ENCODE measurements at places on chromosomes 3 and 15.

DNA sequence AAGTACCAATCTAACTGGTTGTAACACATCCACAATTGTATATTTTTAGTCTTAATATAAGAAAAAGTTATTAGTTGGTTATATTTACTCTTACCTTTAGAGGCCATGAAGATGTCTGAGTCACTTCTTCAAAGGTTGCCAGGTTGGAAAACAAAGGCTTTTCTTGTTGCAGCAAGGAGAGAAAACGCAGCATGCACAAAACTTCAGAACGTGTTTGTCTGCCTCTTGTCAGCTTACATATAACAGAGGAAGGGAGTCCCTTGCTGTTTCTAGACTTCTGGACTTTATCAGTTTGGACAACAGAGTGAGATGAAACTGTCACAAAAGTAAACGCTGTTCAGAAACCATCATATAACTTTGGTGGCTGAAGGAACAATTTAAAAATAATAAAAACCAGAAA, at the start of gene PLSCR5:
PLSCR5 (minus strand) TSS at position 241 of the 400 bp plus-strand sequence; CDS start at position 107, 134 bp downstream.
- DNase-seq: no peak

GRCh38 chr3:179526989-179527391, 35.7 kb upstream of the ACTL6A start:
- peak; percentile 69 for DNase-seq

- no peak for DNase-seq
These were observed 17.5 kb downstream of the OR5K4 start for GRCh38 chr3:98371186-98371585.

GRCh38 chr15:87761736-87762509, 494.6 kb downstream of the NTRK3 start:
- DNase-seq: no peak

DNA sequence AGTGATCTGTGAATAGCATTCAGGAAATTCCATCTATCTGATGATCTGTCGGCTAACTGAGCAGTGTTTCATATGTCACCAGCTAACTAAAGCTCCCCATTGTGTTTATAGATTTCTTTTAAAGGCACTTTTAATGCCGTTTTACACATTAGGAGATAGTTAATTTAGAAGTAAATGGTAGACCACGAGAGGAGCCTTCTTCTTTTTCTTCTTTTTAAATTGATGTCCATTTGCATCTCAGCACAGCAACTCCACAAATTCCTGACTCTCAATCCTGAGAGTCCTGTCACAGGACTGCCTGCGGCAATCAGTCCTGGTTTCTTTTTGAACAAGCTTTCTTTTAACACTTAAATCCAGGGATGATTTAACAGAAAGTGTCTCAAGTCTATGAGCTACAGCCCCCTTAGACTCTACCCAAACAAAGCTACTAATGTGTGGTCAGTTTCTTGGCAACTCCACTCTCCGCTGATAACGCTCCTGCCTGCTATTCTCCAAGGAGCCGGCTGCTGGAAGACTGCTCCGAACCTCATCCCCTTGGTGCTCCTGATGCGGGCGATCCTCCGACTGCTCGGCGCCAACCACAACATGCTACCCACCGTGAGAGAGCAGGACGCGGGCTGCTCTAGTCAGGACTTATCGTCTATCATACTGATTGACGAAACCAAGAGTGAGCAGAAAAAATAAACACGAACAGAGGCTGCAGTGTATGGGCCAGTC, 421.4 kb downstream of the MECOM start:
- peak; percentile 86 for DNase-seq

- peak; percentile 4 for DNase-seq
These were observed 765.5 kb downstream of the OTOL1 start for GRCh38 chr3:162262129-162262528.

- no peak for DNase-seq
These were observed 16.2 kb upstream of the ANKDD1A start for GRCh38 chr15:64895285-64896065.

GRCh38 chr3:12862387-12862786, 21.0 kb upstream of the RPL32 start:
- DNase-seq: no peak

DNA sequence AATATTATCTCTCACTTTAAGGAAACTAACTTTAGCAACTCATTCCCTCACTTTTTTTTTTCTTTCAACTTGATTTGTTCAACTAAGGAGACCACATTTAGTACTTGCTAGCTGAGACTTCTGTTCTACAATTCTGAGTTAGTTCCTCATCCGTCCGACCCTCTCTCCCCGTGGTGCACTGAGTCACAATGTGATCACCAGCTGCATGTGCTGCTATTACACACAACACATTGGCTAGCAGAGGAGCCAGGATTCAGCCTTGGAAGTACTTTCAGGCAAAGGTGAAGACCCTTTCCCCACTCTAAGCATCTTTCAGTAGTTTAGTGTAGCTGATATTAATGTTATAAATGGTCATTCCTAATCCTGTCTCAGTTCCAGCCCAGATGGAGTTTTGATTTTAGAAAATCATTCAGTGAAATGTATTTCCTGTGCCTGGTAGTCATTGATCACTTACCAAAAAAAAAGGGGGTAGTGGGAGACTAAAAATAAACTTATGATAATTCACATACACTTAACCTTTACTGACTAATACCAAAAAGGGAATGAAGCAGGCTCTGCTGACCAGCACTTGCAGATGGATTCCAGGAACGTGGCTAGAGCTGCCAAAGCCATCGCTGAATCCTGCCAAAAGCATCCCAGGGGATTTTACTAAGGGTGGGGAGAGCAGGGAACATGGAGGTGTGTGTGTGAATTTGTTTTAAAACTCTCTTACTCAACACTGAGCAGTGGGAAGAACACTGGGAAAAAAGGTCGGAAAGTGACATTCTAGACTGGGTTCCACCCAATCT, 424.8 kb downstream of the LPP start:
- peak; percentile 96 for DNase-seq

DNA sequence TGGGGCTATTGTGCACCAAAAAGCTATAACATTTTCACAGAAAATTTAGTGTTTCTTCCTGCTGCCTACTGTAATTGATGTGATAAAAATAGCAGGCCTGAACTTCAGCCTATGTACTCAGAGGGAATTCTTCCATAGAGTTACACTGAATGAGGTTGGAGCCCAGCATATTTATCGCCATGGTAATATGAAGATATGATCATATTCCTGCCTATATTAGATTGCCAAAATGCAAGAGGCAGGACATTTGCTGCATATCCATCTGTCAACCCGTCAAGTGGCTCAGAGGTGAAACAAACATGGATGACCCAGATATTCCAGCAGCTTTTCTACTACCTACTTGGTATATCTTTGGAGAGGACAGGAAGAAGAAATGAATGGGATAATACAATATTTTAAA, 1150.6 kb downstream of the TBL1XR1 start:
- DNase-seq: no peak

DNA sequence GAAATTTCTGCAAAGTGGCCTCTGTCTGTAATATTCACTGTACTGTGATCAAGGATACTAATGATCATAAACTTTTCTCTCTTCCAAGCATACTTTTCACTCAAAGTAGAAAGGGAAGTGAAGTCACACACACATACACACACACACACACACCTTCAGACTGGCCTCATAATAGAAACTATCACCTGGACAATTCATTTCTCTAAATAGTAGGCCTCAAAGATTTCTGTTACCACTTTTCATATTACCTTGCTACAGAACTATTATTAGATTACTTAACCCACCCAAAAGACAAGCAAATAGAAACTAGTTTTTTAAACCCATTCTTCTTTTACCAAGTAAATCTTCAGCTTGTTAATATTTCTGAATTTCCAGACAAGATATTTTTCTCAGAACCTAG, 12.2 kb downstream of the CPB1 start:
- DNase-seq: no peak

- no peak for DNase-seq
These were observed 45.6 kb downstream of the CDAN1 start for GRCh38 chr15:42691308-42691707.

DNA sequence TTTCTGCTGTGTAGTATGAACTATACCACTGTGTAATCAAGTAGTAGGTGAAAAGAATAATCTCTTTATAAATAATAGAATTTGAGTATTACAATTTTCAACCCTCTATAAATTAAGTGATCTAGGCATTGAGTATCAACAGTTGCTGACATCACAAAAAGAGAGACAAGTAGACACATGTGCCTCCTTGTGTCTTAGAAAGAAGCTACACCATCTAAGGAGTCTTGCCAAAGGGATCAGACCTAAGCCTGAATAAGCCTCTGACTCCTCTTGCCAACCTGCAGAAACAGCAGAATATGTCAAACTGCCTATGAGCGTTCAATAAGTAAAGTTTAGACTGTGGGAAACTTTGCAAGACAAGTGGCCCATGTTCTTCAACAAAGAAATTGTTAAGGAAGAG, 5.8 kb upstream of the MTMR10 start:
- no peak for DNase-seq

DNA sequence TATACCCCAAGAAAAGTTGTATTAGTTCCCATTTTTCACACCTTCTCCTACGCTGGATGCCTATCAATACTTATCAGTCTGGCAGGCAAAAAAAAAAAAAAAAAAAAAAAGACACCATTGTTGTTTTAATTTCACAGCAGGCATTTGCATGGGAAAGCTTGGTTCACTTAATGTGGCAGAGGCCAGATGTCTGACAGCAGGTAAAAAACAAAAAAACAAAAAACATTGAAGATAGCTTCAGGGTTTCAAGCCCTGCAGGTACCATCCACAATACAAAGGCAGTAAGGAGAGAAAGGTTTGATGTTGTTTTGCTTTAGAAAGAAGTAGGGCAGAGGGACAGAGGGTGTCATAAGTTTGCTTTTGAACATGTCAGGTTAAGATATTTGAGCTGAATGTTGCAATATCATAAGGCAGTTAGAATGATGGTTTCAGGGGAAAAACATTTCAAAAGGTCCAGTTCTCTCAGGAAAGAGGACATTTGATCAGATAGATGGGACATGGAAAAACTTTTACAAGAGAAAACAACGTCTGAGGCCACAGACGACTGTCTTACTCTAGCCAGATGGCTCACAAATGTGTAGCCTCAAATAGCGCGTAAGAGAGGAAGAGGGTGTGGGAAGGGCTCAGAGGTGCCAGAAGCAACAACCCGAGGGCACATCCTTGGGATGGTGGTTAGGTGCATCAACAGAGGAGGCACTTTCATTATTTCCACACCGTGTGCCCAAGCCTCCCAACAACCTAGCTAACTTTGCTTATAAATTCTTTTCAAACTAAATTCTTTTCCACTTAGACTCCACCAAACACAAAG, 25.7 kb downstream of the PCOLCE2 start:
- DNase-seq: peak; percentile 56

DNA sequence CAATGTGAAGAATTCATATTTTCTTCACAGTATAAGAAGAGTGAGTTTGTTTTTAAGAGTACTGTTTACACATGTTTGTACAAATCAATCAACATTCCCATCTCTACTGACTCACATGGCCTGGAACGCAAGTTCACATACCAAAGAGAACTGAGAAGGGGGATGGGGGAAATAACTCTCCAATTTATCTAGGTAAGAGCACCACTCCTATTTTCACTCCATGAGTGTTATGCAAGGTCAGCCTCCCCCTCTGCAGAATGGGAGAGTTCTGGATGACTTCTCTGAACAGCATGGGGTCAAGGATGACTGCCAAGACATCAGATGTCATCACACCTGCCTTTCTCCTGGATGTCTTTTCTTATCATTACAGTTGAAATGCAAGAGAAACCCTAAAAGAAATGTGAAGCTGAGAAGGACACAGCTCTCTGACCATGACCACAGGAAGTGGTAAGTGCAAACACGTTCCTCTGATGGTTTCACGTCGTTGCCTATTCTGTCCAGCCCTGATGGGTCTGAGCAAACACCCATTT, 95.2 kb downstream of the SEMA6D start:
- peak; percentile 52 for DNase-seq

DNA sequence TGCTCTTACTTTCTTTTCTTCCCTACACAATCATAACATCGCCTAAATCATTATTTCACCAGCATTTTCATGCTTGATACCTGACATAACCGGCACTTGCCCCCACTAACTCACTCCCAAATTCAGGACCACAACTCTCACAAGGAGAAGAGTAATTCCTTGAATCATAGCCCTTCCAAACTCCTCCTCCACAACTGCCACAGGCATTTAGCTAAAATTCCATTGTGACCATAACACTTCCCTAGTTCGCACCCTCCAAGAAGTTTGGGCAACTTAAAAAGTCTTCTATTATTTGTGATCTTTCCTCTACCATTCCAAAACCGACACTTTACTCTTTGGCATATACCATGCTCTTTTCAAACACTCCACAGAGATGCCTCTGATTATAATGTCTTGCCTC, 59.4 kb upstream of the XRN1 start:
- peak; percentile 64 for DNase-seq

DNA sequence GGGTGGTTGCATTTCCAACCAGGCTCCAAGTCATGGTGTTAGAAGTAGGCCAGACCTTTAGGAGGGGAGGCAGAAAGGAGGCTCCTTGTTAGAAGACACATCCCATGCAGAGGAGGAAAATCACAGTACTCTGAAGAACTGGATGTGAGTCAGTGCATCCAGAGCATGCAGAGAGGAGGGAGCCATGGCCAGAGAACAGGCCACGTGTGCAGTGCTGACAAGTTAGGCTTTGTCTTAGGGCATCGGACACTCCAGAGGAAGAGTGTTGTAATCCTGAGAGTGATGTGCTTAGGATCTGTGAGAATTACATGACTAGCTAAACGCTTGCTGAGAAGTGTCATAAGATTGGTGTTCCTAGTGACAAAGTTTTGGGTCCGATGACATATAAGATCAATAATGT, 456.5 kb upstream of the THRB start:
- DNase-seq: no peak

- no peak for DNase-seq
These were observed 19.7 kb downstream of the SPSB4 start for GRCh38 chr3:141070727-141071357.

DNA sequence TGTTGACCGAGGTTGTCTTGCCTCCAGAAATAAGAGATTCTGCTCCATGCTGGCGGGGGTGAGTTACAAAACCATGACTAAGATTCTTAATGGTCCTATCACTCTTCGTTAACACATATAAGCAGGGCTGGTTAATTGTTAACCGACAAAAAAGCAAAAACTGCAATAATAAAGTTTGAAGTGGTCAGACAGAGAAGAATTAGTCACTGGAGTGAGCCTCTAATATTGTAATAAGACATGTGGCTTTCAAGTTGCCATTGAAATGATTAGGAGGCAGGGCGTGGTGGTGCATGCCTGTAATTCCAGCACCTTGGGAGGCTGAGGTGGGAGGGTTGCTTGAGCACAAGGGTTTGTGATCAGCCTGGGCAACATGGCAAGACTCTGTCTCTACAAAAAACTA, 78.4 kb upstream of the NR2F2 start:
- no peak for DNase-seq

GRCh38 chr3:184289426-184289938, 9.6 kb upstream of the PSMD2 start:
- peak; percentile 8 for DNase-seq

DNA sequence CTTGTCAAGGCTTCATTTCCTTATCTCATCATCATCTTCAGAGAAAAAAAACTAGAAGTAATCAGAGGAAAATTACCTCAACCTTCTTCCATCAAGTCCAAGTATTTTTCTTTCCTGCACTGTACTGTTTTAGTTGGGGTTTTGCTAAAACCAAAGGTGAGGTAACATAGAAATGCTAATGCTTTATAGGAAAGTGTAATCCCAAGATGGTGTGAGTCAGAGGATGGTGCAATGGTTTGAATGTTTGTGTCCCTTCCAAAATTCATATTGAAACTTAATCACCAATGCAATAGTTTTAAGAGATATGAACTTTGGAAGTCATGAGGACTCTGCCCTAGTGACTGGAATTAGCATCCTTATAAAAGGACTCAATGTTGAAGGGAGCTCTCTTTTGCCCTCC, 79.5 kb downstream of the KBTBD8 start:
- DNase-seq: peak; percentile 30

All from astrocyte (in vitro differentiated cells and primary cell).